ENCODE measurements at places on chromosomes 1 and 21.

- DNase-seq: no peak
Measured at GRCh38 chr1:59967780-59968179, 41.2 kb upstream of the CYP2J2 start.

DNA sequence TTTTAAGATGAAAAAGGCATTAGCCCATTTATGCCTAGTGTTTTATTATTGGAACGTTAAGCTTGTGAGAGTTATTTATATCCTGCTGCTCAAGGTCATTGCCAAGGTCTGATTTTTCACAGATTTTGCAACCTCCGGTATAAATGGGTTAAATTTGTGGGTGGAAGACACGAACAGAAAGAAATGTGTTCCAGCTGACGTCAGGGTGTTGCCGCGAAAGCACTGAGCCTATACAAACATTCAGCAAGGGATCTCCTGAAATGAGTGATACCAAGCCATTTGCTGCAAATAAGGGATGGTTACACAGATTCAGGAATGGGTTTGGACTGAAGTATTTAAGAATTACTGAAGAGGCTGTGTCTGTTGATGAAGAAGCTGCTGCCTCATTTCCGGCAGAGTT, 32.2 kb downstream of the TMED5 start:
- peak; percentile 54 for DNase-seq

GRCh38 chr21:42840411-42841155, 38.8 kb downstream of the WDR4 start:
- DNase-seq: no peak

- DNase-seq: no peak
Measured at GRCh38 chr1:62307895-62308492, 11.2 kb downstream of the KANK4 start.

DNA sequence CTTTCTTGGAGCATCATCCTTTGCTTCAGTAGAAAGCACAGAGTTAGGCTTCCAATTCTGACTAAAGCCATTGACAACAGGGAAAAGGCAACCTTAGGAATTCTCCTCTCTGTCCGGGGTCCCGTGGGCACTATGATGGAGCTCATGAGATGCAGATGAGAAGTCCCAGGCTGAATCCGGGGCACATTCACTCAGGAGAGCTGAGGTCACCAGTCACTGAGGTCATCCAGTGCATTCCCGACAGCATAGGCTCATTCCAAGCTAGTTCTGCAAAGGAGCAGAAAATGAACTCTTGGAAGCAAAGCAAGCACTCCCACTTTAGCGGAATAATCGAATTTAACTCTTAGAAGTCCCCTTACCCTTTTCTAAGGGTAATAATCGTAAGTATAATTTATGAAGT, 6.8 kb downstream of the CR1 start:
- DNase-seq: peak; percentile 22

DNA sequence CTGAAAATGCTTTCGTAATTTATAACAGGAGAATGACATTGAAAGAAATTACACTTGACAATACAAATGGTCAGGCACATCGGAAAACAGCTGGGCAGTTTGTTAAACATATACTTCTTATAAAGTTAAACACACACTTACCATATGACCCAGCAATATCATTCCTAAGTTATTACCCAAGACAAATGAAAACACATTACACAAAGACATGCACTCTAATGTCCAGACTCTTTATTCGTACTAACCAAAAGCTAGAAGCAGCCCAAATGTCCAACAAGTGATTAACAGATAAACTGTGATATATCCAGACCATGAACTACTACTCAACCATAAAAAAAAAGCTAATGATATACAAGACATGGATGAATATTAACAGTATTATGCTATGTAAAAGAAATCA, 8.5 kb downstream of the AKT3 start:
- peak; percentile 33 for DNase-seq

GRCh38 chr1:78250201-78250600, 204.4 kb downstream of the GIPC2 start:
- DNase-seq: no peak

GRCh38 chr1:228381356-228381755, 25.3 kb downstream of the TRIM11 start:
- DNase-seq: no peak

Data from GM23248 (cell line).